ENCODE measurements at places on chromosomes 16 and 17.

GRCh38 chr17:31696184-31696602 lies 162.9 kb downstream of the COPRS start:
- no peak for DNase-seq

DNA sequence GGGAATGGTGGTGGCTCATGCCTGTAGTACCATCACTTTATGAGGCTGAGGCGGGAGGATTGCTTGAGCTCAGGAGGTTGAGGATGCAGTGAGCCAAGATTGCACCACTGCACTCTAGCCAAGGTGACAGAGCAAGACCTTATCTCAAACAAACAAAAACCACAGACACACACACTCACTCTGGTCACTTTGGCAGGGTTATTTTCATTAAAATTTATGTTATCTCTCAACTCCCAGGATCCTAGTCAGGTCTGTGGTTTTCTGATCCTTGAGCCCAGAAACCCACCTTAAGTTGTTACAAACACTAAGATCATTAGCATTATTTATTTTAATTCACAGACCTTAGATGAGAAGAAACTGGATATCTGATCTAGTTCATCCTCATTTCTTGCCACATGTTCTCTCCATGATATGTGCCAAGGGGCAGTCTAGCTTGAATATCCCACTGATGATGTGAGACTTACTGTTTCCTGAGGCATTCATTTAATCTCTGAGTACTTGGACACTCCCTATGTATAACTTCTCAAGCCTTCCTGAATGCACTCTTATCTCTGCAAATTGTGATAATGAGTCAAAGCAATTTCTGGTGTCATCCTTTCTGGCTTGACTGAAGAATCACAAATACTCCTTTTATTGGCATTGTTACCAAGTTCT lies 9.6 kb downstream of the ABHD15 start:
- DNase-seq, result no peak

DNA sequence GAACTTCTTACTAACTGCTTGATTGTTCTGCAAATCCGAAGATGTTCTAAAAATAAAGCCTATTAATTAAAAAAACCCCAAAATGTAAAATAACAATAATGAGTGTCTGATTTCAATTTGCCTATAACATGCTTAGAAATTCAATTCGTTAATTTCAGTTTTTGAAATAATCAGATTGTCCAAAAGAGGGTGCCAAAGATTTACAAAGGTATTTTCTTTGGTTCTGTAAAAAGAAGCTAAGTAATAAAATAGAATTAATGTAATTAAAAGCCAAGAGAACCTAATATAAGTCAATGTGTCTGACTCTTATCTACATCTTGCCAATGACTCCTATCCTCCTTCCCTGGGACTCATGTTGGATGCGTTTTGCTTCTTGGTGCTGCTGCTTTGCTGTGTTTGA lies 75.0 kb upstream of the CPHXL start:
- no peak for DNase-seq

- DNase-seq, result no peak
Observed at GRCh38 chr17:72354071-72354470, 233.3 kb downstream of the SOX9 start.

DNA sequence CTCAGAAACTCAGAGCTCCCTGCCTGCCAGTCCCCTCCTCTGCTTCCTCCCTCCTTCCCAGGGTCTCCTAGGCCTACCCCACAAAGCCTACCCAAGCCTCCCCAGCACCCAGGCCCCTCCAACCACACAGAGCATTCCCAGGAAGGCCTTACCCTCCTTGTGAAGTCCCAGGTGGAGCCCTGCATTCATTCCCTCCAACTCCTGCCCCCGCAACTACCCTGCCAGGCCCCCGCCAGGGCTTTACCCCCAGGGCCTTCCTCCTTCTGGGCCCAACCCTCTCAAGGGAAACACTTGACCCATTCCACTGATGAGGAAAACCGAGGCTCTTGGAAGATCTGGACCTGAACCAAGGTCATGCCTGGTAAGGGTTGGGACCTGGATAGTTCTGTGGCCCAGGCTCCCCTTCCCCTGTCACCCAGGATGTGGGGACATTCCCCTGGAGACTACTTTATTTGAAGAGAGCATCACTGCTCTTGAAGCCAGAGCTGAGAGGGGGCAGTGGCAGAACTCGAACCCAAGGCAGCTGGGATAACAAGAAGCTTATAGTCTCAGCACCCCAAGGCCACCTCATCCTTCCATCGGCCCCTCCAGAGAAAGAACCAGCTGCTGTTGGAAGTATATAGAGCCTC lies 12.5 kb downstream of the PLLP start:
- no peak for DNase-seq

- DNase-seq, result no peak
Observed at GRCh38 chr17:67557921-67558320, 159.8 kb upstream of the NOL11 start.

GRCh38 chr17:8555062-8555461 lies 75.5 kb downstream of the MYH10 start:
- no peak for DNase-seq

DNA sequence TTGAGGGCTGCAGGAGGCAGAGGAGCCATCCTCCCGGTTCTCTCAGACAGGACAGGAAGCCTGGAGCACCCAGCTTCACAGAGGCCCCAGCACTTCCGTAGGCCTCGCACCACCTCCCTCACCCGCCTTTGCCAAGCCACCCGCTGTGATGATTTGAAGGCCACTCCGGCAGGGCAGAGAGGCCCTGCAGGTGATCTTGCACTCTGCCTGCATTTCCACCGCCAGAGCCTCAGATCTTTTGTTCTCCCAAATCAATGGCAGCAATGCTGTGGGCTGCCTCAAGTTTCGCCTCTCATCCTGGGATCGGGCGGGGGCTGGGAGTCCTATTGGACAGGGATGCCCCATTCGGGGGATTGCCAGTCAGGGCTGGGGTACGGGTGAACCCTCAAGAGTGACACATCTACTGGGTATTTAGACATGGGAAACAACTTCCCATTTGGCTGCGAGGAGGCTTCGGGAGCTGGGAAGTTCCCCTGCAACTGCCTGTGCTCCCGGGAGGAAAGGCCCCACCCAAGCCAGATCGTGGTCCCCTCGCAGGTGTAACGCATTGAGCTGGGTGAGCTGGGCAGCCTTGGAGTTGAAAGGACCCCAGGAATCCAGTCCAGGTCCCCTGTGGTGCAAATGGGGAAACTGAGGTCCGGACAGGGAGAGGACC lies 34.8 kb upstream of the PEMT start:
- DNase-seq, result no peak

All from stimulated activated CD4-positive, alpha-beta T cell treated with anti-CD3 and anti-CD28 coated beads, Interleukin-4, amount 100 ng/mL, for 1 hour (primary cell).